ENCODE measurements at places on chromosomes 5 and 9.
A peak's percentile ranks its signal among the peaks of the same experiment; 100 is the strongest.

- H3K27me3 ChIP-seq = peaks cover 25% of the 10 kb centered on the region
- no peaks in the 10 kb centered on the region for H3K36me3 ChIP-seq
- H3K27ac ChIP-seq = no peak overlapping the region
- DNase-seq = peak; percentile 20
- H3K4me1 ChIP-seq = peaks cover 16% of the 10 kb centered on the region
- no peak overlapping the region for H3K4me3 ChIP-seq
Measured at GRCh38 chr5:40676613-40677343, 2.9 kb upstream of the PTGER4 start.

GRCh38 chr5:178384816-178385495 lies 152.4 kb upstream of the PHYKPL start:
- H3K27ac ChIP-seq = no peak overlapping the region
- no peak for DNase-seq
- H3K4me3 ChIP-seq = no peak overlapping the region
- peaks cover 41% of the 10 kb centered on the region for H3K4me1 ChIP-seq

- DNase-seq = no peak
- no peak overlapping the region for H3K27ac ChIP-seq
- no peaks in the 10 kb centered on the region for H3K27me3 ChIP-seq
- no peaks in the 10 kb centered on the region for H3K36me3 ChIP-seq
- H3K4me1 ChIP-seq = no peaks in the 10 kb centered on the region
Measured at GRCh38 chr5:173108914-173109313, 35.4 kb upstream of the BNIP1 start.

- no peaks in the 10 kb centered on the region for H3K36me3 ChIP-seq
- DNase-seq = no peak
- no peak overlapping the region for H3K4me3 ChIP-seq
- no peaks in the 10 kb centered on the region for H3K4me1 ChIP-seq
- no peaks in the 10 kb centered on the region for H3K27me3 ChIP-seq
Measured at GRCh38 chr5:35785601-35786085, 71.0 kb upstream of the IL7R start.

GRCh38 chr9:13804532-13804931 lies 509.4 kb downstream of the NFIB start:
- no peak for DNase-seq
- peak overlapping the region; percentile 69 for H3K27ac ChIP-seq
- no peaks in the 10 kb centered on the region for H3K27me3 ChIP-seq
- H3K36me3 ChIP-seq = no peaks in the 10 kb centered on the region
- no peak overlapping the region for H3K4me3 ChIP-seq
- H3K4me1 ChIP-seq = no peaks in the 10 kb centered on the region

DNA sequence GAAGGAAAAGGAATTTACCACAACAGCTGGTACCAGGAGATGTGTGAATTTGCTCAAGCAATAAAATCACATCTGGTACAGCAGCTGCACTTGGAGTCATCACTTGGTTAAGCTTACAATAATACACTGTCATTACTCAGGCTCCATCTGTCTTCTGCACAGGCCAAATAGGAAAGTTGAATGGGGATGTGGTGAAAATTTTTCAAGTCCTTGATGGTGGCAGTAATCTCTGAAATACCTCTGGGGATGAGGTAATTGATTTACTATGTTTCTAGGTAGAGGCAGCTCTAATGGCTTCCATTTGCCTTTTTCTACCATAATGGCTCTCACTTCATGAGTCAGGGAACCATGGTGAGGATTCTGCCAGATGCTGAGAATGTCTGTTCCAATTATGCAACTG lies 206.8 kb upstream of the ATP10B start:
- no peak overlapping the region for H3K4me3 ChIP-seq
- no peaks in the 10 kb centered on the region for H3K27me3 ChIP-seq
- no peaks in the 10 kb centered on the region for H3K4me1 ChIP-seq
- no peak for DNase-seq
- no peaks in the 10 kb centered on the region for H3K36me3 ChIP-seq

DNA sequence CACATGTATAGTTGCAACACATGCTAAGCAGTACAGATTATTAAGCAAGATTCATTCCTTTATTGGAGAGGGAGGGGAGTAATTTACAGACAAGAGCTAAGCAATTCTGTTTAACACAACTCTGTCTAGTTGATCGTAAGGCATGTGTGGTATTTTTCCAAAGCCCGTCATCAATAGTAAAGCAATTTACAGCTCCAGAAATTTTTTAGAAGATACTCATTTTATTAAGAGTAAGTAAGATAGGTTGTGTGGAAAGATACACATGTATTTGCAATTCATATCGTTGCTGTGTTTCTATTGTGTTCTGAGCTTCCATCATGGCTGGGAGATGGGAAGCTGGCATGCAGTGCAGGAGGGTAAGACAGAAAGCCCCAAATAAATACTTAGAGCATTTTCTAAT lies 289.2 kb upstream of the TMEM161B start:
- H3K36me3 ChIP-seq = no peaks in the 10 kb centered on the region
- H3K27me3 ChIP-seq = no peaks in the 10 kb centered on the region
- DNase-seq = no peak
- no peak overlapping the region for H3K4me3 ChIP-seq
- no peak overlapping the region for H3K27ac ChIP-seq
- H3K4me1 ChIP-seq = no peaks in the 10 kb centered on the region

- no peaks in the 10 kb centered on the region for H3K36me3 ChIP-seq
- no peak overlapping the region for H3K4me3 ChIP-seq
- no peaks in the 10 kb centered on the region for H3K27me3 ChIP-seq
Measured at GRCh38 chr5:145161391-145161790, 673.8 kb downstream of the PRELID2 start.

- H3K27me3 ChIP-seq = no peaks in the 10 kb centered on the region
- H3K36me3 ChIP-seq = no peaks in the 10 kb centered on the region
- peak; percentile 11 for DNase-seq
- no peak overlapping the region for H3K4me3 ChIP-seq
Measured at GRCh38 chr9:32264170-32264864, 120.1 kb upstream of the ACO1 start.

DNA sequence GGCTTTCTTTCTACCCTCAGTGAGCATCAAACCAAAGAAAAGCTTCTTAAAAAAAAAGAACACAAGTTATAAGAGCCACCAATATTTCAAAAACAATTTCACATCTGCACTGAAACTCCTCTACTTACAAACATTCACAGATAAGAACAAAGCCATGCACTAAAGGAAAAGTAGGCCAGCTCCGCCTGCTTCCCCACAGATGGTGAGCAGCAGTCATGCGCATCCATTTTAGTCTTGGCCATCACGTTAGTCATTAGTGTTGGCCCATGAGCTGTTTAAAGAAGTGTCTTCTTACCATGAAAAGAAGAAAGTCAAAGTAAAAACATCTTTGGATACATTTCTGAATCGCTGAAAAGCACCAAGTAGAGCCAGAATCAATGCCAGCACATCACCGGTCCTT lies 40.0 kb upstream of the SMIM23 start:
- H3K4me3 ChIP-seq = no peak overlapping the region
- no peaks in the 10 kb centered on the region for H3K4me1 ChIP-seq
- H3K27me3 ChIP-seq = no peaks in the 10 kb centered on the region
- no peaks in the 10 kb centered on the region for H3K36me3 ChIP-seq

All from hepatocyte (in vitro differentiated cells).